GM13977 (cell line): ENCODE measurements at places on chromosomes 12 and 14.
A peak's percentile ranks its signal among the peaks of the same experiment; 100 is the strongest.

DNA sequence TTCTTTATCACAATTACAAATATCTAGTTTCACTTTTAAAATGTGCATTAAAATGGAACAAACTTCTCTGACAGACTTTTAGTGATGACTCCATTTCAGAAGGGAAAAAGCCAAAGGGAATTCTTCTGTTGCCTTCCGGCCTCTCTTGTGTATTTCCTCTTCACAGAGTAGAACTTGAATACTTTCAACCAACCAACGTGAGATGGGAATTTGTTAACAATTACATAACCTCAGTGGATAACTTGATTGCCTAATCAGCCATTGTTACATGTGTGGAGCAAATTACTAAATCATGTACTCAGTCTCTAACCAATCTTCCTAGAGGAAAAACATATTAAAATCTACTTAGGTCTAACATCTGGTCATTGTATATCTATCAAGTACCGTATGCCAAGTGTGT, 291.1 kb downstream of the SYT1 start:
- DNase-seq, result no peak

GRCh38 chr14:99784508-99784907, 8.7 kb upstream of the EML1 start:
- DNase-seq, result no peak

DNA sequence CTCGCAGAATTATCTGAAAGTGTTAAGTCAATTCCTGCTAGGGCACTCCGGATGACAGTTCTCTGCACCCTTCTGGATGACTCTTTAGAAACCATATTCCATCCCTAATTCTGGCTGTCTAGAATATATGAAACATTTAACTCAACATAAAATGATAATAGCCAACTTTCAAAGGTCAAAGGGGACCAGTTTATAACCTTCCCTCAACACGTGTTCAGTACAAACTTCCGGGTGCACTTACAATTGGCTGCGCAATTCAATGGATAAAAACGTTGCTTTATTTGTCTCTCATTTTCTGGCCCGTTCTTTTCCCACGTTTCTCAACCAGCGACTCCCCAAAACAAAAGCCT, 1.3 kb downstream of the SBNO1 start:
- DNase-seq, result peak; percentile 42

DNA sequence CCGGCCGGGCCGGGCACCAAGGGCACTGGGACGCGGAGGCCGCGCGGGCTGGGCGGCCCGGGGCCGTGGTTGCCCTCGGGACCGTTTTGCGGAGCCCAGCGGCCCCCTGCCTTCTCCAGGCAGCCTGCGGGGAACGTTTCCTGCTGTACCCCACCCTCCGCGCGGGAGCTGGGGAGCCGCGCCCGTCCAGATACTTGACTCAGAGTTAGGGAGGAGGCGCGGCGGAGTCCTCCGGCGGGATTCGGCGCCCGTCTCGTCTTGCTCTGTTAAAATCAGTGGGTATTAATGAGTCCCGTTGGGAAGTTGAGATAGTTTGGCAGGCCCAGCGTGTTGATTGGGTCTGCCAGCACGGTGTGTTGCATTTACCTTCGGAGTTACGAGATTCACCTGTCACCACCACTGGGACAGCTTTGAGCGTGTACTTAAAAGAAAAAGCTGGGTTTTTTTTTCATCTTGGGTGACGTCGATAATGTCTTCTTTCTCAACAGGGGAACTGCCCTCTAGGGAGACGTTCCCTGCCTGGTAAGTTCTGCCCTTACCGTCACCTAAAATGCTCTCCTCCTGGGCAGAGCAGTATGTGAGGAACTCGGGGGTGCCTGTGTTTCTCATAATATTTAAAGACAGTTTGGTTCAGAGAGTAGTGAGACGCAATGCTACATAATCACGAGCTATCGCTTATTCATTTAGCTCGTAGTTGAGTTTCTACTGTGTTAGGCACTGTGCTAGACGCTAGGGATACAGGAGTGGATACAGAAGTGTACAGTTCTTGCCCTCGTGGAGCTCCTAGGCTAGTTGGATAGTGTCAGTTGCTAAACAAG, 596 bp downstream of the DLST start:
- peak; percentile 45 for DNase-seq

DNA sequence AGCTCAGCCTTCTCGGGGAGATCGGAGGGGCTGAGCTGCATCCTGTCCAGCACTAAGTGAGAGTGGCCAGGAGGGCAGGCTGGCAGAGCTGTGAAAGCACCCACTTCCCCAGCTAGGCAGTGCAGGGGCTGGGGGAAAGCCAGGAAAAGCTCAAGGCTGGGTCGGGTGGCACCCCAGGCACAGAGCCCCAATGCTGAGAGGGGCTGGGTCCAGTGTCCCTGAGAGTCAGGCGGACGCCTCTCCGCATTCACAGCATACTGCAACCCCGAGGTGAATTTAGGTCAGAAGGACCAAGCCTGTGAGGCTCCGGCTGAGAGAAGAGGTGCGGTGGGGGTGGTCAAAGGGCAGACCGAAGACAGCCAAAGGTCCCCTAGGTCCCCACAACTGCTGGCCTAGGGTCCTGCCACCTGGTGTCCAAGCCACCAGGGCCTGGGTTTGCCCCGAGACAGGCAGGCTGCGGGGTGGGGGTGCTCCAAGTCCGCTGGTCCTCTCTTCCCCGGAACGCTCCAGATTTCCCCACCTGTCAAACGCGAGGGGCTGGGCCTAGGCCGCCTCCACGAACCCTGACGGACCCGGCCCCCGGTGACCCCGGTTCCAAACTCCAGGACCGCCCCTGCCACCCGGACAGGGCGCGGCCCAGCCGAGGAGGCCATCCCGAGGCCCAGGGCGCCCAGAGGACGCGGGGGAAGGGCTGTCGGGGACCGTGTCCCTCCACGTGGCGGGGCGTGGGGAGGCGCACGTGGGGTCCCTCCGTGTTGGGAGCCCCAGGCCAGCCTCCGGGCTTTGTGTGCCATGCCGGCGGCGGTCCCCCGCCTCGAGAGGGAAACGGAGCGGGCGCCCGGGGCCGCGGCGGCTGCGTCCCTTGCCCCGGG, 527 bp downstream of the CAMKK2 start:
- DNase-seq, result peak; percentile 41

DNA sequence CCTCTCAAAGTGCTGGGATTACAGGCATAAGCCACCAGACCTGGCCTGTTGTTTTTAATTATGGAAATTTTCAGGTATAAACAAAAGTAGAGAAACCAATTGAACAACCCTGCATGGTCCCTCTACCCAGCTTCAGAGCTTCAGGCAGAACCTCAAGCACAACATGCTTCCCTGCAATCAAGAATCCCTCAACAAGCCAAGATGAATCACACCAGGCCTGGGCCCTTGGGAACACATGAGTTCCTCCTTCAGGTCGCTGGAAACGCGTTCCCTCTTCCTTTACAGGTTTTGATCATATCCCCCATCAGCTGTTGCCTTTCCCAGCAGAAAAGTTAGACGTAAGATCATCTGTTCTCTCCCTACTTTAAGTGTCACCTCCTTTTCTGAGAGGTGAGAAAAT, 20.5 kb upstream of the CORO1C start:
- no peak for DNase-seq

GRCh38 chr12:105555556-105556295, 225.2 kb downstream of the C12orf75 start:
- no peak for DNase-seq

DNA sequence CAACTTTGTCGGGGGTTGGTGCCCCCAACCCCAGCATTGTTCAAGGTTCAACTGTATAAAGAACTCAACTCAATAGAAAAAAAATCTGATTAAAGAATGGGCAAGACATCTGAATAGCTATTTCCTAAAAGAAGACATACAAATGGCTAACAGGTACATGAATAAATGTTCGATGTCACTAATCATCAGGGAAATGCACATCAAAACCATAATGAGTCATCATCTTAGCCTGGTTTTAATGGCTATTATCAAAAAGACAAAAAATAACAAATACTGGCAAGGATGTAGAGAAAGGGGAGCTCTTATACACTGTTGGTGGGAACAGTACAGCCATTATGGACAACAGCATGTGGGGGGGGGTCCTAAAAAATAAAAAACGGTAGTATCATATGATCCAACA, 28.7 kb downstream of the NPAS3 start:
- no peak for DNase-seq

DNA sequence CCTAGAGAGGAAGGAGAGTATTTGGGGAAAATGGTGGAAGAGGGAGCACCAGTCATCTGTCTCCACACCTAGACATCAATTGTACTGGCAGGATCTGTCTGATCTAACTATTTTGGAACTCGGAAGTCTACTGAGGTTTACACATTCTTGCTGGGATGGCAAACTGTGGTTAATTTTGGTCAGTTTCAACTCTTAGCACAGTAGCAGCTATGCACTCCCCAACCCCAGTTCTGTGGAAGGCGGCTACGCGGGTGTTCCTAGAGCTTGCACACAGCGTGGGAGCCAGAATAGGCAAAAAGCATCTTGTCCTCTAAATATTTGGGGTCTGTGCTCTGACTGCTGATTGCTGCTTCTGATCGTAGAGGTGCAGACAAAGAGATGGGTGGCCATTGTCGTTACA, 33.8 kb downstream of the TECPR2 start:
- no peak for DNase-seq

DNA sequence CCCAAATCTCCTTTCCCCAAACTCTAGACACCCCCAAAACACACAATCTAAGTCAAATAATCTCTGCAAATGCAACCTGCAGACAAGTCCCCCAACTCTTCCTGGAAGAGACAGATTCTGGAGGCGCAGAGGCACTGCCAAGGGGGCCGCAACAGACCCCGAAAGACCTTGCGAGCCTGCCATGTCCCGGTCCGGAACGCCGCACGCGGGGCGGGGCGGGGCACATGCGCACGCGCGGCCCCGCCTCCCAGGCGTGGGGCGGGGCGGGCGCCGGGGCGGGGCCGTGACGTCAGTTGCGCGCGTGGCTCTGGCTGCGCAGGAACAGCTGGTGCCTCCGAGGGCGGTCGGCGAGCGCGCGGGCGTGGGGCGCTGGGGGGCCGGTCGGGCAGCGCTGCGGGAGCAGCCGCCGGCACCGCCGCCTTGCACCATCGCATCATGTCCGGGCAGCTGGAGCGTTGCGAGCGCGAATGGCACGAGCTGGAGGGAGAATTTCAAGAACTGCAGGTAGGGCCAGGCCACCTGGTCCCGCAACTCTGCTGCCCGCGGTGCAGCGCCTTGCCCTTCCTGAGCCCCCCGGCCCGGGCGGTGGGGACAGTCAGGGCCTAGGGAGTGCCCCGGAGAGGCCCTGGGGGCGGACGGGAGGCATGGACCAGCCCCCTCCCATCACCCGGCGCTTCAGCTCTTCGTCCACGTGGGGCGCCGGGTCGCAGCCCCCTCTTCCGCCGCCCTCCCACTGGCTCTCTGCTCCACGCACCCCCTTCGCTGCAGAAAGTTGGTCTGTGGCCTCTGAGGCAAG, at the start of gene TMEM120B:
TMEM120B (plus strand) TSS at position 292 of the 796 bp plus-strand sequence; CDS start at position 436, 144 bp downstream.
- peak; percentile 95 for DNase-seq

DNA sequence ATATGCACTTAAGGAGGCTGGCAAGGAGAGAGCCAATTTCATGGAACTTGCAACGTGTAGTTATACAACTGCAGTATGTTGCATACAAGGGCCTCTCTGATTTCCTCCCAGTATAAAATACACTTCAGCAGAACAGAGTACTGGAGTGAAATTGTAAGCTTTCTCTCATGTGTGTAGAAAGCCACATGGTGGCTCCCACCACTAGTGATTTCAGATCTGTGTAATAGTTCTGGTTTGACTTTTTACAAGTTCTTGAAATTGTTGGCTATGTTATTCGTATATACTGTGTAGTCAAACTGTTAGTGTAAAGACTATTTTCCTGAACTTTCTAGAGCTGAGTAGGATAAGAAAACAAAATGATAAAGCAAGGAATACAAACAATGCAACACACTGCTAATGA, 16.4 kb upstream of the LMO3 start:
- no peak for DNase-seq

GRCh38 chr12:109870648-109871047, 9.7 kb downstream of the GLTP start:
- no peak for DNase-seq

GRCh38 chr12:111706145-111706544, 20.3 kb downstream of the ACAD10 start:
- no peak for DNase-seq

DNA sequence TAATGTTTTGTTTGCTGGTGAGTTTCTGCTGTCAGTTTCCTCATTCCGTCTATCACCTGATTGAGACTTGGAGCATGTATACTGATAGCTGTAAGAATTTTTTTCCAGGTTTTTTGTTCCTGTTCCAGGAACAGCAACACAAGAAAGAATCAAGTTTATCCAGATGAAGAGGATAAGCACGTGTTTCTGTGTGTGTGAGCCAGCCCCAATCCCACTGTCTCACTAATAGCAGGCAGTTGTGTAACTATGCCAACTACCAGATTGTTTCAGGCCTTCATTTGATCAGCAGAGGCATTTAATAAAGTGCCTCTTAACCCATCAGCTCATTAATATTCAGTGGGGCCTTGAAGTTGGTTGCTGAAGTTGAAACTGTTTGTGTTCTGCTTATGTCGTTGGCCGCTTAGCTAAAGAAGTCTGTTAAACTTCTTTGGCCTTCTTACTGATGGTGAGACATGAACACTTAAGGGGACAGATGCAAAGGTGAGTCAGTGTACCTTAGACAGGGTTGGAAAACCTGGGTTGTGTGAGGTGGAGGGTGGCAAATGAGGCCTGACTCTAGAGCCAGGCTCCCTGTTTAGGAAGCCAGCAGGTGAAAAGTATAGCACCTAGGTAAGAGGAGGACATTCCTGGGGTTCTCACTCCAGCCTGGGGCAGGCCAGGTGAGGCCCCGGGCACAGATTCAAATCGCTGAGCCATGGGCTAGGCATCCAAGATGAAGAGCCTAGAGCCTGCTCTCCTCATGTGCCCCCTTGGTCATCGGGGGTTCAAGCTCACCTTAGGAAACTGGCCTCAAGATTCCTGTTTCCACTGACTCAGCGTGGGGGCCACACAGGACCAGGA, 3.7 kb downstream of the ANKRD13A start:
- DNase-seq, result no peak

DNA sequence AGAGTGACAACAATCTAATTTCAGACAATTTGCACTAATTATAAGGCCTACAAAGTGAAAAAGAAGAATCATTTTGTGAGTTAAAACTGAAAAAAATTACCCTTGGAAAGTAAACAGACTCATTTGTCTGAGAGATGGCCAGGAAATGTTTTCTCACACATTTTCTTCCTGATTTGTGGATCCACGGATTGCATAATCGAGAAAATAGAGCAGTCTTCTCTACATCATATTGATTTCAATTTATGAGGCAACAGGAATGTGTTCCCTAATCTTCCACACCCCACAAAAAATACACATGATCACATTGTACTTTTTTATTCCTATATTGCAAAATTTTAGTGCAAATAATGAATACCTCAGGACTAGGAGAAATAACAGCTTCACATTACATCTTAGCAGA, 160.8 kb downstream of the CCER1 start:
- DNase-seq, result no peak

DNA sequence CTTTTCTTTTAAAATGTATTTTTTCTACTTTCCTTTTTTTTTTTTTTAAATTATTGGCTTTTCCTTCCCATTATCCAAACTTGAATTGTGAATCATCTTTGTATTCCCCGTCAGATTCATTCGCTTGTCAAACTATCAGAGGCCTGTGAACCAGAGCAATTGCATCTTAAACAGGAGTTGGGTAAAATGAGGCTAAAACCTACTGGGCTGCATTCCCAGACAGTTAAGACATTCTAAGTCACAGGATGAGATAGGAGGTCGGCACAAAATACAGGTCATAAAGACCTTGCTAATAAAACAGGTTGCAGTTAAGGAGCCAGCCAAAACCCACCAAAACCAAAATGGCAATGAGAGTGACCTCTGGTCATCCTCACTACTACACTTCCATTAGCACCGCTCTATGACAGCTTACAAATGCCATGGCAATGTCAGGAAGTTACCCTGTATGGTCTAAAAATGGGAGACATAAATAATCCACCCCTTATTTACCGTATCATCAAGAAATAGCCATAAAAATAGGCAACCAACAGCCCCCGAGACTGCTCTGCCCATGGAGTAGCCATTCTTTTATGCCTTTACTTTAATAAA, 19.9 kb downstream of the FUT8 start:
- no peak for DNase-seq
